Fibroblast of skin of abdomen (primary cell): ENCODE measurements at places on chromosomes 16 and 17.

GRCh38 chr17:6108987-6109386, 38.8 kb downstream of the WSCD1 start:
- no peak for DNase-seq

GRCh38 chr16:76777721-76778465, 413.1 kb upstream of the MON1B start:
- no peak for DNase-seq

- no peak for DNase-seq
These were observed 11.7 kb downstream of the HDAC5 start for GRCh38 chr17:44111777-44112176.

- DNase-seq, result peak; percentile 75
These were observed 154.8 kb upstream of the HSBP1 start for GRCh38 chr16:83652943-83653342.

DNA sequence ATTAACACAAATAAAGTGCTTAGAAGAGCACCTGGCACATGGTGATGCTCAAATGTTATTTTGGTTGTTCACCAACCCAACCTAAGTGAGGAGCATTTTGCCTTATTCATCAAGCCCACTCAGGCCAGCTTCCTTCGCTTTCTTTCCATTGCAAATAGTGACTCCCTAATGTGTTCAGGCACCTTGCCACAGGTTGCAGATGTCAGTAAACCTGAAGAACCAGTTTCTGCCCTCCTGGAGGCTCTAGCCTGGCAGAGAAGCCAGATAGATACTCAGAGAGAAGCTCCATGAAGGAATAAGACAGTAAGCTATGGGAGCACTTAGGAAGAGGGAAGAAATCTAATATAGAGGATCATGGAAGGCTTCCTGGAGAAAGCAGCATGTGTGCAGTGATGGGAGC, 23.9 kb downstream of the GPR139 start:
- DNase-seq, result no peak

DNA sequence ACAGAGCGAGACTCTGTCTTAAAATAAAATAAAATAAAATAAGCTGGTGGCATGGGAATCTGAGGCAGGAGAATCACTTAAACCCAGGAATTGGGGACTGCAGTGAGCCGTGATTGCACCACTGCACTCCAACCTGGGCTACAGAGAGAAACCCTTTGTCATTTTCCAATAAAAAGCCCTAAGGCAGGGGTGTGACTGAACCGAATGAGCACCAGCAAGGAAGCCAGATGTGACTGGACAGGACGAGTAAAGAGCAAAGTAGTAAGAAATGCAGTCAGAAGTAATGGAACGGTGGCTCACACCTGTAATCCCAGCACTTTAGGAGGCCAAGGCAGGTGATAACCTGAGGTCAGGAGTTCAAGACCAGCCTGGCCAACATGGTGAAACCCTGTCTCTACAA, 3.8 kb upstream of the RPL23 start:
- no peak for DNase-seq

DNA sequence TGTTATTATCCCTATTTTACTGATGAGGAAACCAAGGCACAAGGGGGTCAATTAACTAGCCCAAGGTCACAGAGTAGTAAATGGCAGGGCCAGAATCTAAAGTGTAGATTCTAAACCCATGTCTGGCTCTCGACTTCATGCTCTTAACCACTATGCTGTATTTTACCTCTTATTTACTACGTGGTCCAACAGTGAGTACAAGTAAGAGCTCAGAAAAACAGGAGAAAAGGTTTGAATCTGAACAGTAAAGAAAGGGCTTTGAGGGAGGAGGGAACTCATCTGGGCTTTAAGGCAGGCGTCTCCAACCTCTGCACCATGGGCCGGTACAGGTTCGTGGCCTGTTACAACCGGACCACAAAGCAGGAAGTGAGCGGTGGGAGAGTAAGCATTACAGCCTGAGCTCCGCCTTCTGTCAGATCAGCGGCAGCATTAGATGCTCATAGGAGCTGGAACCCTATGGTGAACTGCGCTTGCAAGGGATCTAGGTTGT, 62.9 kb downstream of the SMURF2 start:
- DNase-seq, result no peak

DNA sequence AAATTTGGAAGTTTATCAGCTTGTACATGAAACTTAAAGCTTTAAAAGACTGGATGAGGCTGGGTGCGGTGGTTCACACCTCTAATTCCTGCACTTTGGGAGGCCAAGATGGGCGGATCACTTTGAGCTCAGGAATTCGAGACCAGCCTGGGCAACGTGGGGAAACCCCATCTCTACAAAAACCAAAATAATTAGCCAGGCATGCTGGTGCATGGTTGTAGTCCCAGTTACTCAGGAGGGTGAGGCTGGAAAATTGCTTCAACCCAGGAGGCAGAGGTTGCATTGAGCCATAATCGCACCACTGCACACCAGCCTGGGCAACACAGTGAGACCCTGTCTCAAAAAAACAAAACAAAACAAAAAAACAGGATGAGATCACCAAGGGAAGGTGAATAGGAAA, 209.5 kb downstream of the AATF start:
- no peak for DNase-seq

DNA sequence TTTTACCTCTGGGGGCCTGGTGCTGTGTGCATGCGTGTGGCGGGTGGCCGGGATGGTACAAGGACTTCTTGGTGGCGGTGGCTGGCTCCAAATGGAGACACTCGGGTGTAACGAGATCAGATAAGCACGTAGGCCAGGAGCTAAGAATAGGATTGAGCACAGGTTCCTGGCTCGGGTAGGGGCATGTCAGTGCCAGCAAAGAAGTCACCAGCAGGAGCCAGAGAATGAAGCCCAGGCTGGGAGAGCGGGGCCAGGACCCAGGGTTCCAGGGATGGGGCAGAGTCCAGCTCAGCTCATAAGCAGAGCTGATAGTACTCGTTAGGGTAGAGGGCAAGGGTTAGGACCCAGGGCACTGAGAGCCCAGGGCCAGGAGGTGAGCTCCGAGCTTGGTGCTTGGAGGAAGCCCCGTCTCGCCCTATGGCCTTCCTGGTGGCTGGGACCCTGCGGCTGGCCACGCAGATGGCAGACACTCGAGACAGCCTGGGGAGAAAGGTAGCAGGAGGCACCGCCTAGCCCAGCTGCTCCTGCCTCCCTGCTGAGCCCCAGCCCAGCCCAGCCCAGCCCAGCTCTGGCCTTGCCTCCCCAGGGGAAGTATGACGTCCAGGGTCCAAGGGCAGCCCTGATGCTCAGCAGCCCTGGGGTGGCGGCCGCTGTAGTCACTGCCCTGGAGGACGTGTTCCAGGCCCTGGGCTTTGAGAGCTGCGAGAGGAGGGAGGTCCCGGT, 8.9 kb downstream of the ZNF213 start:
- DNase-seq, result no peak

DNA sequence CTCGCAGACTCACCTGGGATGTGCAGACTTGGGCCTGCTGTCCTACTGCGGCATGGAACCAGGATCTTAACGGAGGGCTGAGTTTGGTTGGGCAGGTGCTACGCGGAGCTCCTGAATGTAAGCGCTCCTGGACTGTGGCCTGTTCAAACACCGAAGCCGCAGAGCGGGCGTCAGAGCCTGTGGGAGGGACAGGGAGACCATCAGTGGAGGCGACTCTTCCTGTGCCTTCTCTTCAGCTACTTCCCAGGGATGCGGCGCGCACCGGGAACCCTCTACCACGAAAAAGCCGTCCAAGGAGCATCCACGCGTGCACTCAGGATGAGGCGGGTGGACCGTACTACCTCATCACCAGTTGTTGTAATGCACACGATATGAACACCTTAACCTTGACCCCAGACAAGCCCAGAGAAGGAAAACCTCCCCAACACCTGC, 2.0 kb downstream of the USP36 start:
- no peak for DNase-seq

DNA sequence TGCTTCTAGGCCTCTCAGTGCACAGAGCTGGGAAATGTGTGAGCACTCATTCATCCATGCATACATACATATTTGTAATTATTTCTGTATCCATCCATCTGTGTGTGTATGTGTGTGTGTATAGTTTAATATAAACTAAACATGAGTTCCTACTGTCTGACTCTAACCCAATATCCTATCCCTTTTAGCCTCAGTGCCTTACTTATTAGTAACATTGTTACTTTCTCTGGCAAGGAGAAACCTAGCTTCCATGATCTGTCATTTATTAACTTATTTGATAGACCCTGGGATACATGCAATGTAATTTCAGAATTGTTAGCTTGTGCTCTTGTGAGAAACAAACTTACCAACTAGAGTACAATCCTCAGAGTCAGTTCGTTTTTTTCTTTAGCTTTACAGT, 59.0 kb upstream of the WSCD1 start:
- no peak for DNase-seq

DNA sequence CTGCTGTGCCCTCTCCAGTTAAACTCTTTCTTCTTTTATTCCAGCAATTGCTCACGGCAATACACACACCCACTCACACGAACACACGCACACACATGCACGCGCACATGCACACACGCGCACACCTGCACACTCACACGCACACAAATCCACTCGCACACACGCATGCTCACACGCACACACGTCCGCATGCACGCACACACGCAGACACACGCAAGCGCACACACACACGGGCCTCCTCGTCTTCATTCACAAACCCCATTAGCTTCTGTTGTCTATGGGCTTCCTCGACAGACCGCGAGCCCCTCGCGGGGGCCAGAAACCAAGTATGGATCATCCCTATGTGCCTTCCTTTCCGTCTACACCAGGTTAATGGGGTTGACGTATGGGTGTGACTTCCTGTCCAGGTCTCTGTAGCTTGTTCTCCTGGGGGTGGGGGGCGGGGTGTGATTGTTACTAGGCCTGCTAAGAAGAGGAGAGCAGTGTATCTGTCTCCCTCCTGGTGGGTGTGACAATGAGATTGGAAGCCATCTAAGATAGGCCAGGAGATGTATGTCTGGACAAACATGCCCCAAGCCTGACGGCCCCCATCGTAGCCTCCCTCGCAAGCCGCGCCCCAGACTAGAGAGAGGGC, 670 bp upstream of the CTF1 start:
- DNase-seq, result no peak

DNA sequence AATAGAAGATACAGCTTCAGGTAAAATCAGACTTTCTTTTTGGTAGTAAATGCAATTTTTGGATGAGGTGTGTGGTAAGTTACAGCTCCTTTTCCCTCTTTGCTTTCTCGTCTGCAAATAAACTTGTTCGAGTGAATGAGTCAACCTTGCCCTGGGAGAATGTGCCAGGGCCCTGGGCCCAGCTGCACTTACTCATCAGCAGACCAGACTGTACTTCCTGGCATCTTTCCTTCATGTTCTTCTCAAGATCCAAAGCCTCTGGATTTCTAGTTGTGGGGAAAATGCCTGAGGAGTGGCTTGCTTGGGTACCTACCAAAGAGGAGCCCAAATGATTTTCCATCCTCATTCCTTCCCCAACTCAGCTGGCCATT, 5.4 kb upstream of the G6PC1 start:
- DNase-seq, result peak; percentile 70

- DNase-seq, result no peak
These were observed 12.6 kb downstream of the UBN1 start for GRCh38 chr16:4859900-4860255.

GRCh38 chr17:50161911-50162288, 3.9 kb upstream of the SGCA start:
- DNase-seq, result no peak

- DNase-seq, result no peak
These were observed 31.6 kb downstream of the CPSF4L start for GRCh38 chr17:73230088-73230487.

DNA sequence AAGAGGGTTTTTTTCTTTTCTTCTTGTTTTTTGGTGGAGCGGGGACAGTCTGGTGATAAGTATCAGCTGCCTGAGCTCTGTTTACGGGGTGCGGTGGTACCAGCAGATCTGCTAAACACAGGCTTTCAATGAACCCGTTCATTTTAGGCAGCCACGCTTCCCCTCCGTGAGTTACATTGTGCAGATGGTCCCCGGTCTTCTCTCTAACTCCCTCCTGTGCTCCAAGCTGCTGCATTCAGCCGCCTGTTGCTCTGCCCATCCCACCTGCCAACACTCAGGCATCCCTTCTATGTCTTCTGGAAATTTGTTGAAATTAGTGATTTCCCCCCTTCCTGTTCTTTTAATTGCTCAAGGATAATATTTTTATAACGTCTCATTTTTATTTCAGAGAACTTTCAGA, 82.1 kb upstream of the ELAC2 start:
- no peak for DNase-seq

DNA sequence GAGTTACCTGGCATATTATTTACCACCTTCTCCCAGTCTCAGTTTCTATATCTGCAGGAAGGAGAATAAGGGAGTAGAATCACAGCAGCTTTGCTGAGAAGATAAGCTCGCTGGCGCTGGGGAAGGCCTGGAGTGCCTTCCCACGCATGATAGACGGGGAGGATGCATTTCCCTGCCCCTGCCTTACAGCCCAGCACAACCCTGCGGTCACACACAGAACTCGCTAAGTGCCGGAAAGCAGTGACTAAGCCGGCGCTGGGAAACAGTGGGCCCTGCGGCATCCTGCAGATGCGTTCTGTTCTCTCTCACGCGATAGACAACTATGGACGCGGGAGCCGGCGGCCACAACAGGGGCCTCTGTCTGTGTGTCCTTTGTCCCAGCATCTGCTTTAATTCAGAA, 4.8 kb downstream of the CA5A start:
- DNase-seq, result peak; percentile 38

DNA sequence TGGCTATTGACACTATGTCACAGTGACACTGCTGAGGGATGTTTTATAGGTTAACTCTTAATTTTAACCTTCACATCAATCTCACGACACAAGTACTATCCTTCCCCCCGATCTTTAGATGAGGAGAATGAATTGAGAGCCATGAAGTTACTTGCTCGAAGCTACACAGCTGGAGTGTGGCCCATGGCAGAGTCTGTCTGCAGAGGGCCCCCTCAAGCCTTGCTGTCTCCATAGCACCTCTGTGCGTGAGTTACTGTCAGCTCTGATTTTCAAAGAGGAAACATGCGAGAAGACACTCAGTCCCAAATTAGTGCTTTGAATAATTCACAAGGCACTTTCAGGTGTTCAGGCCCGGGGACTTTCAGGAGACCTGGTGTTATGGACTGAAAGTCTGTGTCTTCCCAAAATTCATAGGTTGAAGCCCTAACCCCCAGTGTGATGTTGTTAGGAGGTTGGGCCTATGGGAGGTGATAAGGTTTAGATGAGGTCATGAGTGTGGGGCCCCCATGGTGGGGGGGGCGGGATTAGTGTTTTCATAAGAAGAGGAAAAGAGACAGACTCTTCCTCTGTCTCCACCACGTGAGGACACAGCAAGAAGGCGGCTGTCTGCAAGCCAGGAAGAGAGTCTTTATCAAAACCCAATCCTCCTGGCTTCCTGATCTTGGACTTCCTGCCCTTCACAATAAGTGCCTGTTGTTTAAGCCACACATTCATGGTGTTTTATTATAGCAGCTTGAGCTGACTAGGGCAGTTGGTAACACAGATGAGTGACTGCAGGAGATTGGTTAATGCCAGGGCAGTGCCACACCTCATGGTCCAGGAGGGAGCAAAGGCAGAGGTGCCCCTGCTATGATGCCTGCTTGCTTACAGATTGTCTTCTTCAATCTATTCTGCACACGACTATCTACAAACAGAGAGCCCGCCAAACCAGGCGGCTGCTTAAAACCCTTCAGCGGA, 281.8 kb downstream of the HAPSTR1 start:
- no peak for DNase-seq

GRCh38 chr16:1830213-1830612, 3.2 kb downstream of the FAHD1 start:
- no peak for DNase-seq
